ENCODE measurements at places on chromosomes 16 and 17.

DNA sequence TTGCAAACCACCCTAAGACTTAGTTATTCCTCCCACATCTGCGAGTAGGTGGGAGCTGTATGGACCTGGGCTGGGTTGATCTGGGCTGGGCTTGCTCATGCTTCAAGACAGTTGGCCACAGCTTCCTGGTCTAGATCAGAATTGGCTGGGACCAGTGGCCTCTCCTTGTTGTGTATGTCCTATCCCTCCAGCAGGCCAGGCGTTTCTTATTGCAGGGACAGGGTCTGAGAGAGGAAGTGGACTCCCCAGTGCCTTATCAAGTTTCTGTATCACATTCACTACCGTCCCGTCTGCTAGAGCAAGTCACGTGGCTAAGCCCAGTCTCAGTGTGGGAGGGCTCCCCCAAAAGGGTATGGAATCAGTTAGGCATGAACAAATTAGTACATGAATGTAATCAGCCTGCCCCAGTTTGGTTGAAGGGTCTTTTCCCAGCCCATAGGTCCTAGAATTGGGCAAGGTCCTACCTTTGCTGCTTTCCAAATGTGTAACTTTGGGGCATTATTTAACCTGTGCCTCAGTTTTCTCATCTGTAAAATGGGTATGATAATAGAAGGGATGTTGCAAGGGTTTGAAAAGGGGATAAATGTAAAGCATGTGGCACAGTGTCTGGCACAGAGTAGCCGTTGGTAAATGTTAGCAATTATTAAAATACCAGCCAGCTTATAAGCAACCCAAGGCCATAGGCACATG lies 36.0 kb downstream of the NKD1 start:
- no peaks in the 10 kb centered on the region for H3K4me1 ChIP-seq
- H3K27me3 ChIP-seq: no peaks in the 10 kb centered on the region
- no peak for DNase-seq
- H3K27ac ChIP-seq: no peak overlapping the region
- H3K36me3 ChIP-seq: no peaks in the 10 kb centered on the region
- H3K4me3 ChIP-seq: no peak overlapping the region

DNA sequence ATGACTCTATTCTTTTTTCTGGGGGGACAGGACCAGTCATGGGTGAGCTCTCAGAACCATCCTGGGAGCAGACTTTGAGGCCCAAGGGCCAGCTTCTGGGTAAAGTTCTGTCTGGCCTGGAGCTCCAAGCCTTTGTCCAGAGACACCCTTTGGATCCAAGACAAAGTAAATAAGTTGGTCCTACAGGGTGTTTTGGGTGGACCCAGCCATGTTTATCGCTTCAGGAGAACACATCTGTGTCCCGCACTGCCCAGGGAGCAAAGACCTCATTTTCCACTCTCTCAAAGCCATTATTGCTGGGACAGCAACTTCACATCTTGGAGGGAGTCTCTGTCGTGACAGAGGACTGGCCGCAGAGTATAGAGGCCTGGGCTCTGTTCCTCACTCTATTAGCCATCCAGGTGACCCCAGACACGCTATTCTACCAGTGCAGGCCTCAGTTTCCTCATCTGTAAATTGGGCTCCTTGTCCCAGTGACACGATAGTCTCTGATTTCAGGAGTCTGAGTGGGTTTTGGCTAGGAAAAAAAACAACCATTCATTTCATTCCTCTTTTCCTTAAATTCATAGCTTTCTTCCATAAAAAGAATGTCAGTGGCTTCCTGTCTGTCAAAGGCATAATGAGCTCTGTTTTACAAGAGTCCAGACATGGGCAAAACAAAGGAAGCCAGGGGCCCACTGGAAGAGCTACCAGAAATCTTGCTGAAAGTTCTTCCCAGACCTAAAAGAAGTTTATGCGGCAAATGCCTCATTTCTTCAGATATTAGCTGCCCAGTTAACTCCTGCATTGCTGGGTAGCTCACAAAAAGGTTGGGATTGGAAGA lies 62.4 kb downstream of the PECAM1 start:
- no peaks in the 10 kb centered on the region for H3K4me1 ChIP-seq
- no peak for DNase-seq
- H3K4me3 ChIP-seq: no peak overlapping the region
- no peaks in the 10 kb centered on the region for H3K27me3 ChIP-seq

DNA sequence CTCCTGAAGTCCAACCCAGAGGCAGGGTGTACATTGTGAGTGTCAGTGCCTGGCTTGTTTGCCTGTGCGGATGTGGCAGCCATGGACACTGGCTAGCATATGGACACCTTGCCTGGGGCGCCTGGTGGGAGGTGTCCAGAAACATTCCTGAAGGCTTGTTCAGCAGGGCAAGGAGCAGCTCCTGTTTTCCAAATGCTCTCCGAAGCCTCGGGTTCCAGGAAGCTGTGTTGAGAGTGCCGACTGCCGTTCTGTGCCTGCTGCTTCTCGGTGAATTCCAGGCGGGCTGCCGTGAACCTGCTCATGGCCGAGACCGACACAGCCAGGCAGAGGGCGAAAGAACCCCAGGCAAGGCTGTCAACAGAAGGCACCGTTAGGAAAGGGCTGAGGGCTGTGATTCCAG lies 10.9 kb upstream of the DHRS7C start:
- no peaks in the 10 kb centered on the region for H3K36me3 ChIP-seq
- no peak overlapping the region for H3K27ac ChIP-seq
- DNase-seq: no peak
- peaks cover 4% of the 10 kb centered on the region for H3K4me1 ChIP-seq
- H3K4me3 ChIP-seq: no peak overlapping the region

- DNase-seq: no peak
- H3K36me3 ChIP-seq: no peaks in the 10 kb centered on the region
- H3K27me3 ChIP-seq: no peaks in the 10 kb centered on the region
- H3K4me1 ChIP-seq: no peaks in the 10 kb centered on the region
- no peak overlapping the region for H3K4me3 ChIP-seq
These were observed 45.0 kb upstream of the CRISPLD2 start for GRCh38 chr16:84774810-84775209.

DNA sequence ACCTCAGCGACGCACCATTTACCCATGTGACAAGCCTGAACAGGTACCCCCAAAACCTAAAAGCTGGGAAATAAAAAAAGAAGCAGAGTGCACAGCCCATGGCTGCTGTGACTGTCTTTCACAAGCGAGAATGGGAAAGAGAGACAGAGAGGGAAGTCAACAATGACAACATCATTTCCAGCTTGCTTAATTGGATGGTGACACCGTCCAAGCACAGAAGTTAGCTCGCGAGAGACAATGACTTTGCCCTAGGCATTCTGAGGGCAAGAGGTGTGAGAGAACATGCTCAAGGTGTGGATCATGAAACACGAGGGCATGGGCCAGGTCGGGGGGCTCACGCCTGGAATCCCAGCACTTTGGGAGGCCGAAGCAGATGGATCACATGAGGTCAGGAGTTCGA lies 19.3 kb upstream of the NSMCE1 start:
- no peak overlapping the region for H3K4me3 ChIP-seq
- no peak for DNase-seq
- no peaks in the 10 kb centered on the region for H3K4me1 ChIP-seq
- H3K27ac ChIP-seq: no peak overlapping the region

DNA sequence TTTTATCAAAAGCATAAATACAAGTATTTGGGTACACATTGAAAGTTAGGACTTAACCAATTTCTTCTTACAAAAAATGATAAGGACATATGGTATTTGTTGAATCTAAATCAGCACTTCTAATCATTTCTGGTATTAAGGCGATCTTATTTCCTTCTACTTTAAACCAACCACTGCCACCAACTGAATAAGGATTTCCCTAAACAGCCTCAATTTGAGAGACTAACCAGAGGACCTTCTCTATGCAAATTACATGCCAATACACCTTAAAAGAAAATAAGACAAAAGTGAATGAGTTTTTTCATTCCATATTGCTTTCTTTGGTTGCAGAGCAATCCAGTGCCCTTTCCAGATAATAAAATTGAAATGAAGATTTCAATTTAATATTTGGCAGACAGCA lies 45.5 kb downstream of the GNA13 start:
- H3K36me3 ChIP-seq: no peaks in the 10 kb centered on the region
- DNase-seq: no peak
- H3K27ac ChIP-seq: no peak overlapping the region
- H3K4me3 ChIP-seq: no peak overlapping the region
- peaks cover 3% of the 10 kb centered on the region for H3K4me1 ChIP-seq
